ENCODE measurements at places on chromosomes 4 and X. TPM values are rescaled to one million over a fixed set of nuclear protein-coding genes. Genes with fewer than 3 reads are reported as not detected.

DNA sequence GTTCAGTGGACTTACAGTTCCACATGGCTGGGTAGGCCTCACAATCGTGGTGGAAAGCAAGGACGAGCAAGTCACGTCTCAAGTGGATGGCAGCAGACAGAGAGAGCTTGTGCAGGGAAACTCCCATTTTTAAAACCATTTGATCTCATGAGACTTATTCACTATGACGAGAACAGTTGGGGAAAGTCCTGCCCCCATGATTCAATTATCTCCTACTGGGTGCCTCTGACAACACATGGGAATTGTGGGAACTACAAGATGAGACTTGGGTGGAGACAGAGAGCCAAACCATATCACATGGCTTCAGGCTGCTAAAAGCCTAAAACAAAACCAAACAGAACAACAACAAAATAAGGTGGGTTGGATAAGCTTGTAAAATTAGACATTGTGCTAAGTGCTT is 194.4 kb upstream of the CPEB2 start:
- no peaks in the 10 kb centered on the region for H3K27me3 ChIP-seq
- H3K36me3 ChIP-seq, result no peaks in the 10 kb centered on the region
- no peak overlapping the region for H3K4me3 ChIP-seq
- DNase-seq, result no peak
- H3K27ac ChIP-seq, result no peak overlapping the region

GRCh38 chr4:189445613-189446012 is 495.1 kb upstream of the FRG1 start:
- H3K4me3 ChIP-seq, result no peak overlapping the region
- H3K4me1 ChIP-seq, result no peaks in the 10 kb centered on the region
- no peaks in the 10 kb centered on the region for H3K36me3 ChIP-seq
- H3K27ac ChIP-seq, result no peak overlapping the region

DNA sequence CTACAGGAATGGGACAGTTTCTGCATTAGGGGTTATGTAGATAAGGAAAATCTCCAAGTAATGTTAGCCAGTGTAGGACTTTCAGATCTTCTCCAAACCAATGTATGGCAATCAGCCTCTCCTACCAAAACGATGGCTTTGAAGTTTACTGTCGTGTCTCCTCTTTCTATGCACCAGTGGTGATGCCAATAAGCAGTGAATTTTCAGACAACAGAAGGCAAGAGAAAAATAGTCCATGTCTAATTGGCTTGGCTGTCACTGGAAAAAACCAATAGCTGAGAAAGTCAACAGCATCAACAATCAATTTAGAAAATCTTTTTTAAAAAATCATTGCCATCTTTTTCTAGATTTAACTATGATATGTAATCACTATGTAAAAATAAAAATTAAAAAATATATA is 35.0 kb downstream of the LIMCH1 start:
- DNase-seq, result no peak
- H3K4me1 ChIP-seq, result no peaks in the 10 kb centered on the region
- H3K4me3 ChIP-seq, result no peak overlapping the region
- no peaks in the 10 kb centered on the region for H3K36me3 ChIP-seq
- no peak overlapping the region for H3K27ac ChIP-seq

DNA sequence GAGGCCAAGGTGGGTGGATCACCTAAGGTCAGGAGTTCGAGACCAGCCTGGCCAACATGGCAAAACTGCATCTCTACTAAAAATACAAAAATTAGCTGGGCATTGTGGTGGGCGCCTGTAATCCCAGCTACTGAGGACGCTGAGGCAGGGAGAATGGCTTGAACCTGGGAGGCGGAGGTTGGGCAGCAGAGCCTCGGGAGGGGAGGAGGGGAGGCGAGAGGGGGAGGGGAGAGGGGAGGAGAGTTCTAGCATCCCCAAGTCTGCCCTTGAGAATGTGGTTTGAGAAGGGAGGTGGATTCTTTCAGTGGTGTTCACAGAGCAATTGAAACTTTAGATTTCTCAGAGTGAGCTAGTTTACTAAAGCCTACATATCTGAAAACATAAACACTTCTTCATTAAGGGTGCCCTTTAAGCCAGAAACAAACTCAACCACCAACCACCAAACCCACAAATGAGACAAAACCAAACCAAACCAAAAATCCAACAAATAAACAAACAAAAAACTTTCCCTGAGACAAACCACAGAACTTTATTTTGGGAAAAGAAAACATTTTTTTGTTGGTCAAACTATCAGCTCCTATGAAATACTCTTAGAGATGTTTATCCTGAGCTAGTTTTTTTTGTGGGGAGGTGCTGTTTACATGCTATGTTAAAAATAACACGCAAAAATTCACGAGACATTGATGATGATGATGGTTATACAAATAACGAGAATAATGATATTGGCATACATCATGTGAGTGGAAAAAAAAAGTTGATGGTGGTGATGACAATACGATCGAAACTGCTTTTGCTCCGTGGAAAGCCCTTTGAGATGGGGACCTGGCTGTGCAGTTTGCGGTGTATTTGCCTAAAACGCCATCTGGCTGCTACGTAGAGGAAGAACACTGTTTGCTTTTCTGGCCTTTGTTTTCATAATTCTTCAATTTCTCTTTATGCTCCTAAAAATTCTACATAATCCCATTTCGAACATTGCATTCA is 98.2 kb upstream of the PRKX start:
- no peak for DNase-seq
- peaks cover 2% of the 10 kb centered on the region for H3K27me3 ChIP-seq
- no peaks in the 10 kb centered on the region for H3K4me1 ChIP-seq
- no peaks in the 10 kb centered on the region for H3K36me3 ChIP-seq
- H3K27ac ChIP-seq, result no peak overlapping the region
- no peak overlapping the region for H3K4me3 ChIP-seq

Gene USP17L18
- not detected for total RNA-seq

DNA sequence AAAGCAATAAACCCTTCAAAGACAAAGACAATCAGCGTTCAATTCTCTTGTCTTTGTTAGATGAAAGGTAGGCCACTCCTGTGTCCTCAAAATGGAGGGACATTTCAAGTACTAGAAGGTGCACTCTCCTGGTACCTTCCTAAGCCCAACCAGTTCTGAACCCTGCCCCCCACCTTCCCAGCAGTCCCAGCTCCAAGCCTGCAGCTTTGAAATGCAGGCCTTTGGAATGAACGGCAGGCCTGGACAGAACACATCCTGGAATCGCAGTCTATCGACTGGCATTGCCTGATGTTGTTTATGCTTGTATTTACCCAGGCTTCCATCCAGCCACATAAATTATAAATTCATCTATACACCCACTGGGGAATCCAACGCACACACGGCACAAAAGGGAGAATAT is 47.4 kb downstream of the RASGEF1B start:
- H3K27ac ChIP-seq, result no peak overlapping the region
- H3K27me3 ChIP-seq, result no peaks in the 10 kb centered on the region
- no peak for DNase-seq
- H3K36me3 ChIP-seq, result peaks cover 5% of the 10 kb centered on the region
- peaks cover 2% of the 10 kb centered on the region for H3K4me1 ChIP-seq

GRCh38 chr4:26836539-26836938 is 24.1 kb upstream of the STIM2 start:
- no peak for DNase-seq
- H3K27me3 ChIP-seq, result no peaks in the 10 kb centered on the region
- H3K36me3 ChIP-seq, result no peaks in the 10 kb centered on the region
- H3K27ac ChIP-seq, result no peak overlapping the region

DNA sequence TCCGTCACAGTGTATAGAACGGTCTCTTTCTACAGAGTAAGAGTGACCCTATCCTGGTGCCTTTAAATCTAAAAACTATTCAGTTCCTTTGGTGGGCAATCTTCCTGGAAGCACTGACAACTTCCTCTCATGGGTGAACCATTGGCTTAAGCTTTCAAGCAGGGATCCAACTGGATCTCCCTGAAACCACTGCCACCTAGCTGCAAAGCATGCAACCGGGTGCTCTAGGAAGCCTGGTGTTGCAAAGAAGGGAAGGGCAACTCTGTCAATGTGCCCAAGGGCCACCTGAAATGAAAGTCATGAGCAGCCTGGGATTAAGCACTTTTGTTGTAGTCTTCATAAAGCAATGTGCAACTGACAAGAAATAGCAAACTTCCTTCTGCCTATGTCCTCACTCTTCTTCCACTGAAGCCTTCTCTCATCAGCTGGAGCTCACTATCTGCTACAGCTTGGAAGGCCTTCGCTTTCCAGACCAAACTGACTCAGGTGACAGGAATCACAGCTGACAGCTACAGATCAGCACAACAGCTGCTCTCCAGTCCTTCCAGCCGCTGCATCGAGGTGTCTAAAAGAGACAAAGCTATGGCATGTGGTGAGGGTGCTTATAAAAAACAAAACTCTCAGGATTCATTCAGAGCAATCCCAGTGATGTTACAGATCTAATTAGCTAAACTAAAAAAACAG is 46.1 kb downstream of the SETD7 start:
- no peak overlapping the region for H3K27ac ChIP-seq
- DNase-seq, result no peak
- no peak overlapping the region for H3K4me3 ChIP-seq

Gene FHDC1
- total RNA-seq, result 33.0 TPM
